ENCODE measurements at places on chromosomes 3 and 15. TPM values are rescaled to one million over a fixed set of nuclear protein-coding genes. Genes with fewer than 3 reads are reported as not detected.

SRPRB gene
- 68.7 TPM for total RNA-seq

FGD5 gene
- 25.4 TPM for total RNA-seq

THRB gene
- 11.8 TPM for total RNA-seq

NEK10 gene
- total RNA-seq, result 1.5 TPM

NRROS gene
- total RNA-seq, result 12.3 TPM

DUOXA2 gene
- total RNA-seq, result not detected

FAM3D gene
- 1.5 TPM for total RNA-seq

SLC35G2 gene
- 5.9 TPM for total RNA-seq

DNA sequence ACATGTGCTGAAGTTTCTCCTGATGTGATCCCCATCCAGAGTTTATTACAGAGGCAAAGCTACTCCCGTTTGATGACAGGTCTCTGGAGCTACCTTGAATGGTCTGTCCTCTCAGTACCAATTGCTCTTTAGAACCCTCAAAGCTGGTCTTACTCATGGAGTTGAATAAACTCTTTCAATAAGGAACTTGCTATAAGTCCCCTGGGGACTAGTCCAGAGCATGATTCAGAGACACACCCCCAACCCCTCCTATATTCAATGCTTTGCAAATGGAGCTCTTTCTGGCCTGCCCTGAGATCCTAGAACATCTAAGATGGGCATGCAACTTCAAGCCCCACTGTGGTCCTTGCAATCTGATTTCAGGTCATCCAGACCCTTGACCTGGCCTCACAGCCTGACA lies 23.9 kb upstream of the TPM1 start:
- H3K4me1 ChIP-seq, result peaks cover 11% of the 10 kb centered on the region
- no peak for DNase-seq
- H3K27me3 ChIP-seq, result no peaks in the 10 kb centered on the region
- no peaks in the 10 kb centered on the region for H3K36me3 ChIP-seq
- no peak overlapping the region for H3K27ac ChIP-seq

DNA sequence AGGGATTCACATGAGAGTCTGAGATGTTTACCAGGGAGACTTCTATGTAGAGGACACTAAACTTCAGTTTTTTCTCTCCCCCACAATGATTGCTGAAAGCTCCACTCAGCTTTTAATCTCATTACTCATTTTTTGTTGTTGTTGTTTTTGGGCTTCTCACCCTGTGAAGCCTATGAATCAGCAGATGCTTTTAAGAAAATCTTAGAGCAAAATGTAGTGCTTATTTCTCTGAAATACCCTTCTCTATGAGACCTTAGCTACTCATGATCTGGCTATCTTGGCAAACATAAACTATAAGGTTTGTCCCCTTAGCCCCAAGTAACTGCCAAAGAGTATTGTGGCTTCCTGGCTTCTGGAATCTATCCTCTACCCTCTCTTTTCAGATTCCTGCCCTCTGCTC lies 537.3 kb downstream of the OCA2 start:
- no peaks in the 10 kb centered on the region for H3K36me3 ChIP-seq
- no peak for DNase-seq
- no peak overlapping the region for H3K27ac ChIP-seq

DNA sequence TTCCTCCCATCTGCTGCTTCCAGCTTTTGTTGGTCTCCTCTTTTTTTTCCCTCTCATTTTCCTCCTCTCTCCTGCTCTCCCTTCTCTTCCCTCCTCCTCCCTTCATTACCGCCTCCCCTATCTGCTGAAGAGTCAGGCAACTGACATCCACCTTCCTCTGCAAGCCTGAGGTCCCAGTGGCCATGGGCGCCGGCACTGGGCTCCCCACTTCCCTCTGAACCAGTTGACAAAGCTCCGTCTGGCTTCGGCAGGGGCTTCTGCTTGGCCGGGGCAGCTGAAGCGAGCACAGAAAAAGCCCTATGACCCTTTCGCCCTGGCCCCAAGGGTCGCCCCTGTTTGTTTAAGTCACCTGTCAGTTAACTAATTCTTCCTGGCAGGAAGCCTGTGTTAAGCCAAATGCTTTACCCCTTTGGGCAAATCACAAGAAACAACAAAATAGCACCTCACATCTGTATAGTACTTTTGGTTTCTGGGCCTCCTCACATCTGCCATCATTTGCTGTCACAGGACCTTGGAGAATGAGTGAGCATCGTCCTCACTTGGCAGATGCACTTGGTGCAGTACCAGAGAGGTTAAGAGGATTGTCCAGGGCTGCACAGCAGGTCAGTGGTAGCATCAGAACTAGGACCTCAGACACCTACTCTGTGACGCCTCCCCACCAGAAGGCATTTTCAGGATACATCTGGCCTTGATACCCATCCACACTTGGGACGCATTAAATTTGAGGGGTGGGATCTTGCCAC lies 27.7 kb downstream of the ITGA11 start:
- DNase-seq, result no peak
- no peak overlapping the region for H3K4me3 ChIP-seq
- H3K27ac ChIP-seq, result no peak overlapping the region
- H3K27me3 ChIP-seq, result no peaks in the 10 kb centered on the region
- H3K36me3 ChIP-seq, result no peaks in the 10 kb centered on the region
- no peaks in the 10 kb centered on the region for H3K4me1 ChIP-seq

- no peak overlapping the region for H3K27ac ChIP-seq
- no peaks in the 10 kb centered on the region for H3K36me3 ChIP-seq
- no peaks in the 10 kb centered on the region for H3K4me1 ChIP-seq
These were observed 328.8 kb downstream of the CNTN6 start for GRCh38 chr3:1421577-1421976.

- H3K27me3 ChIP-seq, result no peaks in the 10 kb centered on the region
- H3K4me1 ChIP-seq, result peaks cover 9% of the 10 kb centered on the region
- no peaks in the 10 kb centered on the region for H3K36me3 ChIP-seq
- no peak for DNase-seq
- H3K4me3 ChIP-seq, result no peak overlapping the region
These were observed 16.5 kb downstream of the CCRL2 start for GRCh38 chr3:46423588-46423987.

DNA sequence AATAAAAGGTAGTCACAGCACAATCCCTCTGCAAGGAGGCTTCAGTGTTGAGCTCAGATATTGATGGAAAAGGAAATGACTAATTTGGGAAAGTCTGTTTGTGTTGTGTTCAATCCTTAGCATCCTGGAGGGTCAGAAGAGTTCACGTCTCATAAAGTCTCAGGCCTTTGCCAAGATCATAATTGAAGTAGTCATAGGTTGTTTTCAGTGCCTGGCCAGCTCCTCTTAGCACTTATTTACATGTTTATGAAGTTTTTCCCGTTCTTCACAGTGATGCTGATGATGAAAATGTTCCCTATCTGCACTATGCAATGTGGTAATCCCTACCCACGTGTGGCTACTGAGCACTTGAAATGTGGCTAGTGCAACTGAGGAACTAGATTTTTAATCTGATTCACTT lies 61.6 kb upstream of the TGFBR2 start:
- no peaks in the 10 kb centered on the region for H3K27me3 ChIP-seq
- H3K4me1 ChIP-seq, result no peaks in the 10 kb centered on the region
- DNase-seq, result no peak
- no peaks in the 10 kb centered on the region for H3K36me3 ChIP-seq

GRCh38 chr15:31268911-31269784 lies 57.5 kb upstream of the KLF13 start:
- no peaks in the 10 kb centered on the region for H3K27me3 ChIP-seq
- H3K4me1 ChIP-seq, result peaks cover 81% of the 10 kb centered on the region
- no peak overlapping the region for H3K4me3 ChIP-seq
- DNase-seq, result peak; percentile 22
- no peak overlapping the region for H3K27ac ChIP-seq

DNA sequence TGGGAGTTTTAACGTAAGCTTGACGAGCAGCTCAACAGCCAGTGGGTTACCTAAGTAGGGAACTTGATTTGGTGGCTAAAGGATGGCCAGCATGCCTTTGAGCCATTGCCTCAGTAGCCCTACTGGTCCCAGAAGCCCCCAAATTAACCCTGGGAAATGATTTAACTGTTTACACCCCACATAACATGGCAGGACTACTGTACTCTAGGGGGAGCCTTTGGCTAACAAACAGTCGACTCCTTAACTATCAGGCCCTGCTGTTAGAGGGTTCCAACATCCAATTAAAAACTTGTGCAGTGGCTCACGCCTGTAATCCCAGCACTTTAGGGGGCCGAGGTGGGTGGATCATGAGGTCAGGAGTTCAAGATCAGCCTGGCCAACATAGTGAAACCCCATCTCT lies 9.4 kb upstream of the SMCO1 start:
- H3K36me3 ChIP-seq, result no peaks in the 10 kb centered on the region
- no peak for DNase-seq
- H3K27ac ChIP-seq, result no peak overlapping the region

DNA sequence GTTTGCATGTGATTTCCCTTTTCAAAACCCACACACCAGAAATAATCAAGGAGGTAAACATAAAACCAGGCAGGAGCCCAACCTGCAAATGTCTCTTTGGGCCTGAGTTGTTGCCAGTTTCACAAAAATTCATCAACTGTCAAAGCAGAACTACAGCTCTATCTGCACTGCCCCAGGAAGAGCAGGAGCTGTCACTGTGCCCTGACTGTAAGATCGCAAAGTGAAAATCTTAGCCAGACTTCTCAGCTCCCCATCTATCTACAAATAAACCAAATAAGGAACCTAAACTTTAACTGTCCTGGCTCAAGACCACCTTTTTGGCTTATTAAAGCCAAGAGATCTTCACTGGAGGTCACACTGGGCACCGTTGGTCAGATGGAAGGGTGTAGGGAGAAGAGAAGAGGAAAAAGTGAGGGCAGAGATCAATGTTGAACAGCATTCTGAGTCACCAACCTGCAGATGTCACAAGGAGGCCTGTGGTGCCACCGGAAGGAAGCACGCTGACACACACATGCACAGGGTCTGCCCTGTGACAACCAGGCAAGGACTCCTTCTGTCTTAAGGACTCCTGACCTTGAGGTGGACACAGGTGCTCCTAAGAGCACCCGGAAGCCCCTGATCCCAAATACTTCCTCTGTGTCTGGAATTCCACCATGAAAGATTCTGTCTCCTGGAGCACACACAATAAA lies 58.7 kb downstream of the RPN1 start:
- H3K27ac ChIP-seq, result peak overlapping the region; percentile 76
- H3K36me3 ChIP-seq, result no peaks in the 10 kb centered on the region
- H3K27me3 ChIP-seq, result no peaks in the 10 kb centered on the region
- no peak overlapping the region for H3K4me3 ChIP-seq

- H3K27me3 ChIP-seq, result no peaks in the 10 kb centered on the region
- DNase-seq, result no peak
- no peaks in the 10 kb centered on the region for H3K36me3 ChIP-seq
These were observed 50.8 kb upstream of the SYN2 start for GRCh38 chr3:11953350-11953749.

DNA sequence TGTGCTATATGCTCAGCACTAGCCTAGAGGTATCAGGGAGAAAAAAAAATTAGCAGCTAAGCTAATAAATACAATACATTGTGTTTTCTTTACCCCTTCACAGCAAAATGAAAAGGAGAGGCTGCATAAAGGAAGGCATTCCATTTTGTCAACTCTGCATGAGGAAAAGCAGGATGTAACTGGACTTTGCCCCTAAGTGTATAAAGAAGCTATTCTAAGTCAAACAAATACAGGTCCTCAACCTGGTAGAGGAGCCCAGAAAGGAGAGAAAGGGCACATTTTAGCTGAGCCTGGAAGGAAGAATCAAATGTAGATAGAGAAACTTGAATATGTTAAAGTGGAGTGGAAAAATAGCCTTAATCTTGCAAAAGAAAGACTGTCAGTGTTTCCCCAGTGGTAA lies 89.0 kb upstream of the SPRED1 start:
- no peak for DNase-seq
- H3K27ac ChIP-seq, result no peak overlapping the region
- H3K4me1 ChIP-seq, result no peaks in the 10 kb centered on the region
- H3K36me3 ChIP-seq, result no peaks in the 10 kb centered on the region

DNA sequence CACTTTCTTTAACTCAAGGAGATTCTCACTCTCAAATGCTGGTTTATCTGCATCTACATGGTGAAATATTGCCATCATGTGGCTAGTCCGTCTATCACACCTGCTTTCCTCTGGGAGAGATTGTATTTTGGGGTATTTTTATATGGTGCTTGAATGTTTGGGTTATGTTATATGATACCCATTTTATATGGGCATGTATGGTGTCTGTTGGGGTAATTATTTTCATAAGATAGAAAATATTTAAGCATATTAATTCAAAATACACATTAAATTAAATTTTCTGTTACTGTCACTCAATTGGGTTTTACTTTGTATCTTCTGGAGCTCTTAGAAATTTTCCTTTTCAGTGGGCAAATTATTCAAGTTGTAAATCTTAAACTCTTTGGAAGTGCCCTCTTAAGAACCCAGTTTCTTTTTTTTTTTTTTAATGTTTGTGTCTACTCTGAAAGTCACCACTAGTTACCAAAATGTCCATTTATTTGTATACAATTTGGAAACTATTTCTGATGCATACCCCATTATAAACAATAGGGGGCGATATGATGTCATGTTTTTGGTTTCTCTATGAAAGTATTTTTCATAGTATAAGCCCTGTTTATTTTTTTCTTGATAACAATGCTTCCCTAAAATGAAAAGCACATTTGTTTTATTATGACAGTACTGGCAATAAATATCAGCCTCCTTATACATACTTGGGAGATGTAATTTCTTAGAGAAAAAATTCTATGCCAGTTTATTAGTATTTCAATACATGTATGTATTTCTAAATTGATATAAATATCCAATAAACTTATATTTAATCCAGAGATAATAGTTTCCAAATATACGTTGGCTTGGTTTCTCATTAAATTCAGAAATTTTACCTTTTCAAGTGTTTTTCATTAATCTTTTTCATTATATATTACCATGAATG lies 36.1 kb upstream of the PLSCR5 start:
- H3K4me3 ChIP-seq, result no peak overlapping the region
- DNase-seq, result no peak
- H3K36me3 ChIP-seq, result no peaks in the 10 kb centered on the region
- no peaks in the 10 kb centered on the region for H3K4me1 ChIP-seq
- H3K27me3 ChIP-seq, result no peaks in the 10 kb centered on the region
- H3K27ac ChIP-seq, result no peak overlapping the region

DNA sequence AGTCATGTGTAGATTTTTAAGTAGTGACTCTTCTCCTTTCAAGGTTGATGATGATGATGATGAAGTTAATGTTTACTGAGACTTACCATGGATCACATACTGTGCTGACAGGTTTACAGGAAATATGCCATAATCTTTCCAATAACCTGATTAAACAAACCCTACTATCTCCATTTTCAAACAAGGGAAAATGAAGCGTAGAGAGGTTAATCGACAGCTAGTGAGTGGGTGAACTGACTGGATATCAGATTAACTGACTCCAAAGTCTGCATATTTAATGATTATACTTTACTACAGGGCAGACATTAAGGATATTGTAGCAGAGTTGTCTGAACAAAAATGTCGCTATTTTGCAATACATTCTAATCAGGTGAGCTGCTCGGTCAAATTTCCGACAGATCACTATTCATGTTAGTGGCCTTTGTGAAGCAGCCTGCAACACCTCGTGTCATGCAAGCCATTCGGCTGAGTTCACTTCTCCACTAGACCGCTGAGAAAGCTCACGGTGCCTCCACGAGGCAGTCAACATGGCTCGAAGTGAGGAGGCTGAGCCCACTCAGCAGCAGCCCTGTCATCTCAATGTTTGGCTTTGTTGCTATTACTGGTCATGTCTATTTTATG lies 264.2 kb downstream of the NFKBIZ start:
- no peak overlapping the region for H3K27ac ChIP-seq
- DNase-seq, result no peak

Data from left lung (tissue), 14 donors.